ENCODE measurements at places on chromosomes 12 and 14.

DNA sequence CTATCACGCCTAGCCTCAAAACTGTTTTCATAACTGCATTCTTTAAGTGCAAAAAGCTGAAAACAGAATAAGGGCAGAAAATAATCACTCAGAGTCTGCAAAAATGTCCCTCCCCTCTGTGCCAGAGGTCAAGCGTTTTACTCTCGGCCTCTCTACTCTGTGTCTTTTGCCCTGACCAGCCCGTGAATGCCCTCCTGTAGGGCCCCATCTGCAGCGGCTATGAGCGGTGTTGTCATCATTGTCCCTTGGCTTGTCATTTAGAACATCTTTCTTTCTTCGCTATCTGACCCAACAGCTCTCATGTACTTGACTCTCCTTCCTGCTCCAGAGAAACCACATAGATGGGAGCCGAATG lies 21.7 kb downstream of the ELK3 start:
- no peak for DNase-seq

DNA sequence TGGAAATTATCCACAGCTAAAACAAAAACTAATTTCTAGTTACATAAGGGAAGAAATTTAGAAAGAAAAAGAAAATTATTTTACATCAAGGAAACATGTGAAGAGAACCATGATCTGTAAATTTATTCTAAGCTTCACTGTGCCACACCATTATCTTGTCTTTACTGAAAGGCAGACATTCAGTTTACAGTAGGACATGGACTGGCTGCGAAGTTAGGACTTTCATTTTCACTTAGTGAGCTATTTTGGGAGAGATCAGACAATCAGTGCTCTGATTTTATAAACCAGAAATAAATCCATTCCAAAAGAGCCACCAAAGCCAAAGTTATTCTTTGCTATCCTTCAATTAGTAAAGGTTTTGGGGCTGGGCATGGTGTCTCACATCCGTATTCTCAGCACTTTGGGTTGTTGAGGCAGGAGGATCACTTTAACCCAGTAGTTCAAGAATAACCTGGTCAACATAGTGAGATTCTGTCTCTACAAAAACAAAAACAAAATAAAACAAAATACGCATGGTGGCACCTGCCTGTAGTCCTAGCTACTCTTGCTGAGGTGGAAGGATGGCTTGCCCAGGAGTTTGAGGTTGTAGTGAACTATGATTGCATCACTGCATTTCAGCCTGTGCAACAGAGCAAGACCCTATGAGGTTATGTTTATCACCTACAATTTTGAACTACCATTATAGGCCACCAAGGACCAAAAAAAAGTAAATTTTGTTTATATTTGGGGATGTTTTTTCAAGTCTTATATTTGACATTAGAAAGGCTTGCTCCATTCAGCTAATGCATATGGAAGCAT lies 1084.8 kb upstream of the ATXN7L3B start:
- no peak for DNase-seq

GRCh38 chr12:98296462-98297079 lies 218.8 kb upstream of the TMPO start:
- DNase-seq: no peak

DNA sequence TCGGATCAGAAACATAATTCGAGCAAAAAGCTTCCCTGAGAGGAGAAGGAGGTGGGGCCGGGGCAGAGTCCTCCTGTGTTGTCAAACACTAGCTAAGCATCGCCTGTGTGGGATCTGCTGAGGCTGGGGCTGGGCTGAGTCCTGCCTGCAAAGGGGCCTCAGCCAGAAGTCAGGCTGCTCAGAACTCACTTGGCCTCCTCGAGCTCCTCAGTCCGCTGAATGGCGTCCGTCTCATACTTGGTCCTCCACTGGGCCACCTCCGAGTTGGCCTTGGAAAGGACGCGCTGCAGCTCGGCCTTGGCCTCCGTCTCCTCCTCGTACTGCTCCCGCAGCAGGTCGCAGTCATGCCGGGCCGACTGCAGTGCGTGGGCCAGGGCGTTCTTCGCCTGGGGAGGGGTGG lies 9.9 kb upstream of the MYH6 start:
- no peak for DNase-seq

DNA sequence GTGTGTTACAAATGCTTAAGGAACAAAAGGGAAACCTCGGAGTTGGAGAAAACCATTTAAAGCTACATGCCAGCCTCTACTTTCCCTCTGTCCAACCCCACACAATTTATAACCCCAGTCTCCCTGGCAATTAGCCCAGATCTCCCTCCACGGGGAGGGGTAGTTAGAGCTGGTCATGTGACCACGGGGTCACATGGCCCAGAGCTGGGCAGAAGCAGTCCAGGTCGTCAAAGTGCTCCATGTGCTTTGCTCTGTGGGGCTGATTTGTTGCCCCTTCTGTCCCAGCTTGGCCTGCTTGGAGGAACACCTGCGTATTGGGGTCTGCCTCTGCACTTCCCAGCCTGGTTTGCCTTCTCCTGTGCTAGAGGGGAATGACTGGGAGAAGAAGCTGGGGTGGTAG lies 219.1 kb downstream of the RBM19 start:
- DNase-seq: no peak

GRCh38 chr14:88660056-88660455 lies 97.2 kb downstream of the ZC3H14 start:
- no peak for DNase-seq

DNA sequence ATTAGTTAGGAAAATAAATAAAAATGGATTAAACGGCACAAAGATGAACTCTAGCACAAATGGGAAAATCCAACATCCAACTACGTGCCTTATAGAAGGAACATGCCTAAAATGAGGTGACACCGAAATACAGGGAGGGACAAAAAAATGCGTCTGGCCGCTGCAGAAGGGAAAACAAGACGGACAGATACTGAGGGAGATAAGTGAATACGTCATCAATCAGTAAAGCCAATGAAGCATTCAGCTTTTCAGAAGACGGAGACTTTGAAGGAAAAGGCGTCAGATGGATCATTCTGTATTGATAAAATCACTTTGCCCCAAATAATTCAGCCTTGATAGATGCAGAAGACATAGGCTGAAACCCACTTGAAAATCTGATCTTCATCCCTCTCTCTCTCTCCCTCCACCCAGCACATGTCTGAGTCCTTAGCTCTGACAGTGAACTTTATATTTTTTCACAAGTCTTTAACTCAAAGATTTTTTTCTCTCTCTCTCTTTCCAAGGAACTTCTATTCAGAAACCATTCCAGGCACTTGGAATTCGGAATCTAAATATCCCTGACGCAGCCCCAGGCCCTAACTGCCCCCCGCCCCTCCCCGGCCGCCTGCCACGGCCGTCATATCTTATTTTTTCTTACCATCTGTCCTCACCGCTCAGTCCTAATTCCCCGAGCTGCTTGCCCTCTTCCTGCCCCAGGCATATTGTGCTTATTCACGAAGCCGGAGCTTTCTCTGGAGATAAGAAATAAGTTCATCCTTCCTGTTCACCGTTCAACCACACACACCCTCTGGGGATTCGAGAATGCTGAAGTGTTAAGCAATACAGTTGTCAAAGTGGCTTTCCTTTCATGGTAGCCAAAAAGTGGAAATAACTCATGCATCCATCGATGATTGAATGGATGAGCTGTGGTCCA lies 35.5 kb upstream of the RFLNA start:
- no peak for DNase-seq

DNA sequence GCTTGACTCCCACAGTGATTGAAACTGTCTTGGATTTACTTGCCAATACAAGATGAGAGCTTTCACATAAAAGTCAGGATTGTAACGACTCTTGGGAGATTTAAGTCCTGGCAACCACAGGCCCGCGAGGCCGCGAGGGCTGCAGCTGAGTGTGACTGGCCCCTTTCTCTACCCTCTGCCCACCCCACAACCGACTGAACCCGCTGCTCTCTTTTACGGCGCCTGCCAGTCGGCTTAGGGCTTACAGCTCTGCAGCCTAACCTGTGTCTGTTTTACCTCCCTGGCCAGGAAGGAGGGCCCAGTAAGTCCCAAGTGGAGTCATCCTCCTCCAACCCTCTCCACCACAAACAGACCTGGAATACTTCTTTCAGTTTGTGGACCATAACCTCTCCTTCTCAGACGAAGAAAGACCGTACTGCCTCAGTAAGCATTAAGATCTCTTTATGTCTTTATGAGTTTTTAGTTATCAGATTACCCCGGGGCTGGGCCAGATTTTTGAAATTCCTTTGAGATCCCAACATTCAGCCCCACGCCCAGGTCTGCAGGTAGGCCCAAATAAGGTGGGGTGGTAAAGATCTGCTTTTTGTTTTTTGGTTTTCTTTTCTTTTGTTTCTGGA lies 12.6 kb upstream of the TIGAR start:
- DNase-seq: no peak

- DNase-seq: no peak
Observed at GRCh38 chr12:27385766-27386564, 53.3 kb downstream of the BMAL2 start.

DNA sequence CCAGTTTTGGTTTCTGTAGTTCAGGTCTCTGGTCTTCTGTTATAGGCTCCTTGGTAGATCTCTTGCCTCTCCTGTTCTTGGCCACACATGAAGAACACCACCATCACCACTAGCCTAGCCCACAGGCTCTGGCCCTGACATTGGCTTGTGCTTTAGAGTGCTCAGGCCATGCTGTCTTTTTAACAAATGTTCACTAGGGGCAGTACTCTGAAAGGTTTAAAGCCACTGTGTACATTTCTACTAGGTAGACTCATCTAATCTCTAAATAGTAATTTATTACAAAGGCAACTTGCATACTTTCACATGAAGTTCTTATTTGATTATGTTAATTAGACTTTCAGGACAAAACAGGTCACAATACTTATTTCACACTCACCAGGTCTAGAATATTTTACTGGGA lies 38.3 kb downstream of the PDE6H start:
- DNase-seq: no peak

- DNase-seq: no peak
Observed at GRCh38 chr14:91929700-91930099, 17.8 kb downstream of the FBLN5 start.

DNA sequence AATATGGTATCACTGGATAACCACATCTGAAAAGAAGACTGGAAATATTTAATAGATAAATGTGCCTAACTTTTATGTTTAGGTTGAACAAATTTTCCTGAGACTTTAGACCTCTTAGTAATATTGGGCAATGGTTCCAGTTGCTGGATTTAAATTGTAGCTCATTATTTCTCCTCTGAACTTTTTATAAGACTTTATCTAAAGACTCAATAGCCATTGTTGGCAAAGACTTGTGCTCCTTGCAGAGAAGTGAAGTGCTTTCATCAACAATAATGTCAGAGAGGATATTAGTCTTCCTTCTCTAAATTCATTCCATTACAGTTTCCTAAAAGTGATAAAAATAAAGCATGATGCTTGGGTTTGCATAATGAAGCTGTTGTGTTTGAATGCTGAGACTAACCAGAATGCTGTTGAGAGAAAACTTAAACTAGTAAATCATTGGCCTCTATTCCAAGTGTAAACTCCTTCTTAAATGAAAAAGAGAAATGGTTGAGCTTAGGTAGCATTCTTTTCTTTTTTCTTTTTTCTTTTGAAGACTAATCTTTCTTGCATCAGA lies 200.2 kb downstream of the TMTC3 start:
- DNase-seq: no peak

DNA sequence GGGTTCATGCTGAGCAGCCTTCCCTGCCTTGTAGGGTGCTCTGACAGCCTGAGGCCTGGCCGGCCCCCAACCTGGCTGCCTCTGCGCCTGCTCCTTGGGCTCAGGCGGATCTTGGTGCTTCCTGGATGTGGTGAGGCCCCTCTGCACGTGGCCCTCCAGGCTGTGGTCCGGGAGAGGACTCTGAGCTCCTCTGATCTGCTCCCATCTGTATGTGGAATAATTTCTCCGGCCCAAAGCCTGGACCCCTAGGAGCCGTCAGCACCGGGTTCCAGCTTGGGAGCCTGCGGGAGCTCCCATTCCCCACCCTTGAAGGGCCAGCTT lies 21.3 kb upstream of the EIF2B2 start:
- DNase-seq: no peak

GRCh38 chr12:100168562-100168961 lies 25.9 kb upstream of the BLTP3B start:
- no peak for DNase-seq

- DNase-seq: no peak
Observed at GRCh38 chr14:92733007-92733406, 15.4 kb downstream of the LGMN start.

GRCh38 chr12:117036547-117036946 lies 62.7 kb downstream of the TESC start:
- DNase-seq: no peak

- DNase-seq: no peak
Observed at GRCh38 chr12:131916306-131917138, 12.6 kb upstream of the PUS1 start.

DNA sequence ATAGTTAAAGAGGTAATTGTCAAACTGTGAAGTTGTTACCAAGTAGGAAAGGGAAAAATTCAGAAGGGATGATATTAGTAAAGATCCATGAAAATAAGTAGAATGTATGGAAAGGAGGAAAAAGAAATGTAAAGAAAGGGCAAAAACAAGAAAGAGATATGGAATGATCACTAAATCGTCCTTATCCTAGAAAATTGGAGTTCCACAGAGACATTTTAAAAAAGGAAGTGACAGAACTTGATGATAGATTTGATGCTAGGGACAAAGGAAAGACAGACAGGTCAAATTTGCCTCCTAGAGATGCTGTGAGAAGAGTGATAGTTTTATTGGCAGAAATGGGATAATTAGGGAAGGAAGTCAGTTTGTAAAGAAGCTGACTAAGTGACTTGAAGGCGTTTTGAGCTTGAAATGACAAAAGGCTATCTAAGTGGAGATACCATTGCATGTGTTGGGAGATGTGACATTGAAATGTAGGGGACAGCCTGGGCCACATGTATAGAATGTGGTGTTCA lies 20.6 kb downstream of the TTC8 start:
- no peak for DNase-seq

DNA sequence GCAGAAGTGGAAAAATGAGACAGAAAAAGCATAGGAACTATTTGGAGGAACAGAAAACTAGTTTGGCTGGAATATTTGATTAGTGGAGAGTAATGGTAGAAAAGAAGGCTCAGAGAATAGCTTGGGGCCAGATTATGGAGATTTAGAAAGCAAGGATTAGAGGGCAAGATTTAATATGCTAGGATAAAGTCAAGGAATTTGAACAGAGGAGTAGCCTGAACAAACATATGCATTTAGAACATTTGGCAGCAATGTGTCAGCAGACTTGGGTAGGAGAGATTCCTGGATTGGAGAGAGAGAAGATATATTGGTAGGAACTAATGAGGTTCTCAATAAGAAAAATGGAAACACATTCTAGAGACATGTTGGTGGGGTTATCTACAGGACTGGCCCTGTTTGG lies 229.2 kb upstream of the PKP2 start:
- no peak for DNase-seq
